AG10803 (cell line): ENCODE measurements at places on chromosomes 12 and 14.

GRCh38 chr14:60485598-60486251 is at the start of gene C14orf39:
TSS of gene C14orf39 (minus strand) at chr14:60486063. CDS start at chr14:60485078, 985 bp downstream.
- DNase-seq = no peak

- DNase-seq = no peak
These were observed 49.3 kb downstream of the NDUFA12 start for GRCh38 chr12:94954029-94954685.

DNA sequence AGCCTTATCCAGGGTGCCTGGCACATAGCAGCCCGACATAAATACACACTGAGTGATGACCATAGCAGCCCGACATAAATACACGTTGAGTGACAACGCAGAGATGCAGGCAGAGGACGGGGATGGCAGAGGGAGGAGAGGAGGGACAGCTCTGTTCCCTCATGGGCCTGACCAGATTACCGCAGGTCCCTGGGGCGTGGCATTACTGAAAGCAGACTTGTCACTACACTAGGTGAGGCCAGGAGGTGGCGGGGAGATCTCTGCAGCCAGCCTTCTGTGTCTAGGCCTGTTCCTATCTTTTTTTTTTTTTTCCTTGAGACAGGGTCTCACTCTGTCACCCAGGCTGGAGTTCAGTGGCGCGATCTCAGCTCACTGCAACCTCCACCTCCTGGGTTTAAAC is 69.0 kb downstream of the HRK start:
- DNase-seq = no peak

DNA sequence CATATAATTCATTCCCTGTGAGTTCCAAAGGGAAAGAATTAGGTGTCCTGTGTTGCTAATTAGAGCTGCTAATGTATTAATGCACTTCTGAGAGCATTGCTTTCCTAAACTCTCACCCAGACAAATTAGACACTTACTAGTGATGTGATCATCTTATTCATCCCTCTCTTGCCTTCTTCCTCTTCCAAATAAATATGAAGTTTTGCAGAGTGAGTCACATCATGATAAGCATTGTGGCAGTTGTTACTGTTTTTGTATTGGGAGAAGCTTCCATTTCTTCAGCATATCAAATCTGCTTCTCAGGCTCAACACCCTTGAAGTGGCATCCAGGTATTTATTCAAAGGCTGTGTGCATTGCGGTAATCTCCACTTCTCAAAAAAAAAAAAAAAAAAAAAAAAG is 37.3 kb upstream of the E2F7 start:
- peak; percentile 63 for DNase-seq

DNA sequence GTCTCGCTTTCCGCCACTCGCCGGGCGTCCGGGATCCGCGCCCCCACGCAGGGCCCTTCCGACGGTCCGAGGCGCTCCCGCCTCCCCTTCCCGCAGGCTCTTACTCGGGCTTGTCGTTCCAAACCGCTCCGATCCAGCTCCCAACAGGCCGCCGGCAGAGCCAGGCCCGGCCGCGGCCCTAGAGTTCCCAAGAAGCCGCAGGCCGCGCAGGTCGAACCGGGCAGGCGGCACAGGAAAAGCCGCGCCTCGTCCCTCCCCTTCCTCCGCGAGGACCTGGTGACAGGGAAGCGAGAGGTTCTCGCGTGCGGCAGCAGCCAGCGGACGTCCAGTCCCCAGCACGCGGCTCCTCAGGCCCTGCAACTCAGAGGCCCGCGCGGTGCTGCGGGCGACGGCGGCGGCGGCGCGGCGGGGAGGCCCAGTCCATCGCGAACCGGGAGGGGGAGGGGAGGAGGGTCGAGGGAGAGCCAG is 272 bp downstream of the HECTD1 start:
- DNase-seq = no peak
